ENCODE measurements at places on chromosomes 13 and 19.

GRCh38 chr19:3759482-3760254 is 1.8 kb downstream of the APBA3 start:
- no peak for DNase-seq

DNA sequence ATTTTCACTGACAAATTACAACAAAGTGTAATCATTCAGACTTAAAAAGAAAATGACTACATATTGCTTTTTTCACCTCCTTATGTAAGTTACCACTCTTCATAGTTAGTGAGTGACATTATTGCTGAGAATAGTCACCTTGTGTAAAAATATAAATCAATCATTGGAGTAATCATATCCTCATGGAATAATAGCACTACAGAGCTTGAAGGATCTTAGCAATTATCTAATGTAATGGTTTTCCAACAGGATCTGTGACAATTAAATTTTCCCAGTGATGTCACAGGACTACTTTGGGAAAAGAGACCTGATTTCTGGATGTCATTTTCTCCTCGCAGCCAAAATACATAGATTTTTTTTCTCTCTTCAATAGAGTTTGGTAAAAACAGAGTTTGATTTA is 833.0 kb upstream of the PCDH9 start:
- no peak for DNase-seq

GRCh38 chr19:20422216-20423205 is 143.1 kb downstream of the ZNF737 start:
- no peak for DNase-seq

DNA sequence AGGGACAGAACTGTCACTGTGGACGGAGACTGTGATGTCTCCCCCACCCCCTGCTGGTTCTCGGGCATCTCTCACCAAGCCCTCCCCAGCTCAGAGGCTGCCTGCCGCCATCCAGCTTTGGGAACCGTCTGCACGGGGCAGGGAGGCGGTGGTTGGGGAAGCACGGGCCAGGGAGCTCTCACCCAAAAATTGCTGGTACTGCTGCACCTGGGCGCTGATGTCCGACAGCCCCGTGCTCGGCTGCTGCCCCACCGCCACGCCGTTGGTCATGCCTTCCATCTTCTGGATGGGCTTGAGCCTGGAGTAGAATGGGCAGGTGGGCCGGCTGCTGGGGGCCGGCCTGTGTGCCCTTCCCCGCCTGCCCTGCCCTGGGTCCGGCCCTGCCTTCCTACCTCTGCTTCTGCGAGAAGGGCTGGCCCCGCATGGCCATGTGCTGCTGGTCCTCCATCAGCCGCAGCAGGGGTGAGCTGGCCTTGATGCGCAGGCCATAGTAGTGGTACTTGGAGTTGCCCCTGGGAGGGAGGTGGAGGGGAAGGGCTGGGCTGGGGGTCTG is 16.1 kb downstream of the DCAF15 start:
- DNase-seq, result no peak

- no peak for DNase-seq
Observed at GRCh38 chr13:33028620-33029019, 12.4 kb downstream of the KL start.

DNA sequence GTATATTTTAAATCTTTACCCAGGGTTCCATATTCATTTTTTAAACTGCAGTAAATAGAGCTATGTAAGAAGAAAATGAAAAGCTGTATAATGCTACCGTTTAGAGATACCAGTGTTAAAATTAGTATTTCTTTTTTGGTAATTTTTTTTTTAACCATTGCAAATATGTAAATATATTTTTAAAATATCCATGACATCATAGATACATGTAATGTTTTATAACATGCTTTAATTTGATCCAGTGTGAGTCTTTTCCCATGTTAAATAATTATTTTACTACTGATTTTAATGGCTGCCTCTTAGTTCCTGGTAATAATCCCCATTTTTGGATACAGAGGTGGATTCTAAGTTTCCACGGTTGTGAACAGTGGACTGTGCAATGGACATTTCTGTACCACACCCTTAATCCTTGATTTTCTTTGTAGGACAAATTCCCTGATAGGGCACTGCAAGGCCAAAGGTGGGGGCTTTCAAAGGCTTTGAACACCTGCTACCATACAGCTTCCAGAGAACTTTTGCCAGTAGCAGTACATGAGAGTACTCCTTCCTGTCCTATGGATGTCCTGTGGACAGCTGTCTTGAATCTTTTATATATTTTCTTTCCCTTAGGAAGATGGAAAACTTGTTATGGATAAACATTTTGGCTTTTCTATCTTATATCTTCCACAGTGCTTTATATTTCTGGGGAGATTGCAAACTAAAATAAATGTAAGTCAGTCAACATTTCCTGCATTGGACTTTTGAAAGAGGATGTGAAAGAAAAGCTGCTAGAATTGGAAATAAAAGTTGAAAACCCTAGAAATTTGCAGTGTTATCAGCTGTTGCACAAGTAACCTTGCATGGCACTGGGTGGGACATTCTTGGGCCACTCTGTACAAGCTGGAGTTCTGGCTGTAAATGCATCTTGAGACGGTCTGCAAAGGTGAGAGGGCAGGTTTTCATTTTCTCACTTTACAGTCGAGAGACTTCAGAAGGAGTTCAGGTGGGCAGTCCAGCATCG is 46.8 kb downstream of the ARHGEF7 start:
- DNase-seq, result no peak

- DNase-seq, result no peak
Observed at GRCh38 chr13:60957816-60958215, 457.8 kb downstream of the PCDH20 start.

DNA sequence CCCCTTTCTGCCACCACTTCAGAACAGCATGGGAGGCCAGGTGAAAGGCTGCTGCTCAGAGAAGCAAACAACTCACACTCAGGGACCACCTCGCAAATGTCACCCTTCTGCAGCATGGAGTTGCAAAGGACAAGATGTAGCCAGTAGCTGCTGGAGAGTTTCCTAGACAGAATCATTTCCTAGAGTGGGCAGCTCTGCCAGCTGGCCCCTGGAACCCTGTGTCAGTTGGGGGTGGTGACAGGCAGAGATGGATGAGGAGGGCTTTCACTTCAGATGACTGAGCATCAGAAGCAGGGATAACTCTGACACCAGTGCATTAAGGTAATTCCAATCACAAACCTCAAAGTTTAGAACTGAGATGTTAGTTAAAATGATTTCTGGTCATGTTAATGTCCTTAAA is 34.4 kb upstream of the EPHX3 start:
- no peak for DNase-seq

GRCh38 chr19:32238076-32238475 is 107.3 kb upstream of the ZNF507 start:
- DNase-seq, result no peak

GRCh38 chr13:99390601-99391000 is 83.4 kb upstream of the GPR183 start:
- DNase-seq, result no peak

GRCh38 chr13:43992211-43992610 is 112.5 kb downstream of the LACC1 start:
- no peak for DNase-seq

GRCh38 chr13:50396001-50396400 is 380.8 kb downstream of the KCNRG start:
- DNase-seq, result no peak

GRCh38 chr13:27132538-27132937 is 39.1 kb downstream of the USP12 start:
- no peak for DNase-seq

DNA sequence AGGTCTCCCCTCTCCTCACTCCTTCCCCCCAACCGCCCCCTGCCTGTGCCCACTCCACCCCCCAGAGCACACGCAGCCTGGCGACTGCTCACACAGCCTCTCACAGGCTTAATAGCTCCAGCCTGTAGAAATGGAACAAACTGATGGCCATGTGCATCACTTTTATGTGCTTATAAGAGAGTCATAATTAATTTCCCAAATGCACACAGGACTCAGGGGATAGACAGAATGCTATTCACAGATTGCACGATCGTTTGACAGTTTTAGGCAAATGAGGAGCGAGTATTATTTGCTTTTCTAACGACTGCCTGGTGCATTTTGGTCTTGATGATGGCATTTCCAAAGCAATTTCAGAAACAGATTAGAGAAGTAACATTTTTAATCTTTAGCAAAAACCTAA is 97.7 kb upstream of the VSTM2B start:
- DNase-seq, result no peak

All from KBM-7 (cell line).